ENCODE measurements at places on chromosomes 12 and 14.

DNA sequence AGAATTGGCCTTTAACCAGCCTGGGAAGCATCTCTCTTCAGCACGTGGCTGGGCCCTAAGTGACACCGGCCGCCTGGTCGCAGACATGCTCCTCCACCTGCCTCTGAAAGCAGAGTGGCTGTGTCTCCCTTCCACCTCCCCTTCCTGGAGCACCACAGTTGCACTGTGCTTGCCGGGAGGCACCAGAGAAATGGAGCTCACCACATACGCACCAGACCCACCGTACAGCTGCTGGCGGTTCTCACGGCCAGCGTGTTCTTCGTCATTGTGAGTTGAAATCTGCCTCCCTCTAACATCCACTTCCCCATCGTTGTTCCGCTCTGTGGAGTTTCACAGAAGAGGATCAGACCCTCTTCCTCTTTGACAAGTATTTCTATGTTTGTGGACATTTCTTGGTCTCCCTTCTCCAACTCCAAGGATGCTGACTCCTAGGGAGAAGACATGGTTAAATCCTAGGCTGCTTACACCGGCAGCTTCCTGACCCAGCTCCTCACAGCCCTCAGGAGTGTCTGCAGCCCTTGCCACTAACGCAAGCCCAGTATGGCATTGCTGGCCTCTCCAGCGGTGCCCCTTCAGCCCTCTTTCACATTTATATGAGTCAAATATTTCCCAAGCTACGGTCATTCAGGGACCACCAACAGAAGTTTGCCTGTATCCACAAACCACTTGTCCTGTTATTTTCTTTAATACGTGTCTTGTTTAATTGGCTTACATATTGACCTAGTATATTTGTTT, 11.5 kb upstream of the KRT5 start:
- DNase-seq = no peak

DNA sequence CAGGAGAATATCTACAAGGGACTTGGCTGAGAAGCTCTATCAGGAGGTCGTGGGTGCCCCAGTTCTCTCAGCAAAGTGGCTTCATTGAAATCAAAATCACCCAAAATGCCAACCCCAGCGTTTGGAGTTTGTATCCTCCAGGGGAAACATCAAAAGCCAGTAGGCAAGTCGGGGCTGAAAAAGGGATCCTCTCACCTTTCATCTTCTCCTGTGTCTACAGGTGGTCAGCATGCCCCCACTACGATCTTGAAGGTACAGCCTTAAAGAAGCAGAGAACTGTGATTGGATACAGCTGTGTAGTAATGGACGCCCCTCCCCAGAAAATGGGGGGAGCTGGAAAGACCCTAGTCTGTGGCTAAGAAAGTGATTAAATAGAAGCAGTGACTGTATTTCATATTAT, 22.2 kb downstream of the HRK start:
- no peak for DNase-seq

GRCh38 chr14:68476212-68477109, 316.4 kb downstream of the ZFP36L1 start:
- no peak for DNase-seq

DNA sequence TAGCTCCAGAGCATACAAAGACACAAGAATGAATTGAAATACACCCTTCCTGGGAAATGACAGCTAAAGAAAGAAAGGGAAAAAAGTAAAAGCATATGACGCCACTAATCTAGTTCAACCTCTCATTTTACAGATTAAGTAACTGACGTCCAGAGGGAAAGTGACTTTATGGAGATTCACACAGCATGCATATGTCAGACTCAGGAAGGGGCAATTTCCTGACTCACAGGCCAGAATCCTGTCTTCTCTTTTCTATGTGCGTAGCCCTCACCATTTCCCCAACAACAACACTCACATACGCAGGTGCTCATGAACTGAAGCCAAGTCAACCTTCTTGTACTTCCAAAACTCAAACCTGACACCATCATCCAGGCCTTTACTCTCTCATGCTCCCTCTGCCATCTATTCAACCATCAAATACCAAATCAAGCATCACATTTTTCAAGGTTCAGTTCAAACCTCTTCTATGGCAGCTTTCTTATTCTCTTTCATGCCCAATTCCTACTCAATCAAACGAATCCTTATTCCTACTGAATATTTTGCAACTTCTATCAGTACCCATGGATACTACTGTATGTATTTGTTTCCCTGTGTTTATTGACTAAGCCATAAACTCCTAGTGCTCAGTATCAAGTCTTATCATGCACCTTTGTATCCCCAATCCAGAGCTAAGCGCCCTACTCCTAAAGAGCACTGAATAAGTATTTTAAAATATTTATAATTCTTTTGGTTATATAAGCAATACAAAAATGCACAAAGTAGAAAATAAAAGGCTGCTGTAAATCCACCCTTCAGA, 52.8 kb downstream of the STXBP6 start:
- DNase-seq = no peak

- DNase-seq = no peak
These were observed 4.6 kb downstream of the PKP2 start for GRCh38 chr12:32891956-32892355.

DNA sequence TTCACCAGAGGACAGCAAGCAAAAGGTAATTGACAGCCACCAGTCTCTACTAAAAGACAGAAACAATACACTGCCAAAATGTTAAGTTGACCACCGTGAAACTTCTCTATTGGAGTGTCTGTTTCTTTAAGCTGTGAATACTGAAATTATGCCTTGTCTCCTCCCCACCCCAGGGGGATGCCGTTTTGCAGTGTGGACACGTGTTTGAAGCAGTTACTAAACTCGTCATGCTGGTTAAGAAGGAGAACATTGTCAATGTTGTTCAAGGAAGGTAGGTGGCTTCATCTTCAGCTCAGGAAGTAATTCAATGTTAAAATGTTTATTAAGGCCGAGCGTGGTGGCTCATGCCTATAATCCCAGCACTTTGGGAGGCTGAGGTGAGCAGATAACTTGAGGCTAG, 32.8 kb downstream of the KCTD10 start:
- no peak for DNase-seq

GRCh38 chr12:132445884-132446632, 43.9 kb upstream of the FBRSL1 start:
- peak; percentile 49 for DNase-seq

DNA sequence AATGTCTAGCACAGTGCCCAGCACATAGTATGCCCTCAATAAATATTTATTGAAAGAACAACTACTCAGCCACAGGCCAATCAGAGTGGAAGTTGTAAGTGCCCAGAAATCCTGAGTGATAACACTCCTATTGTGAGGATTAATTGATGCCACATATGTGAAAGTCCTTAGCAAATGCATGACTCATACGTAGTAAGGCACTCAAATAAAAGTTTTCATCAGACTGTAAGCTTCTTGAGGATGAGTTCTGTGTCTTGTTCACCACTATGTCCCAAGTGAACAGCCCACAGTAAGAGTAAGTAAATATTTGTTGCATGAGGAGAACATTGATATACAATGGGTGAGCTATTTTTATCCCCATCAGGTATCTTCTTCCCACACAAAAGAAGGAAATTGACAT, 24.7 kb upstream of the ANO6 start:
- DNase-seq = no peak

GRCh38 chr14:53516261-53516774, 363.2 kb upstream of the DDHD1 start:
- no peak for DNase-seq

DNA sequence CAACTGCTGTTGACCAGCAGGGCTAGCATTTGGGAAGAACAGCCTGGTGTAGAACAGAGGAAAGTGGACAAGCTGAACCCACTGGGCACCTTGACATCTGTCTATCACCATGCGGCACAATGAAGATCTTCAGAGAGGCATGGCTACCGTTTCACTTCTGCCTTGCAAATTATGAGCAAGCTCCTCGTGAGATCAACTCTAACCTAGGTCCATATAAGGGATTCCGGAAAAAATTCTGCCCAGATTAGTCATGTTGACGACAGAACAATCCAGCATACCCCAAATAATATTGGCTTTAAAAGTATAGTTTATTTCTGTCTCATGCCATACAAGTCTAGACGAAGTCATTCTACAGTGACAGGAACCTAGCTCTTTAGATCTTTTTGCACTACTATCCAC, 91.6 kb upstream of the ATF7IP start:
- DNase-seq = no peak

DNA sequence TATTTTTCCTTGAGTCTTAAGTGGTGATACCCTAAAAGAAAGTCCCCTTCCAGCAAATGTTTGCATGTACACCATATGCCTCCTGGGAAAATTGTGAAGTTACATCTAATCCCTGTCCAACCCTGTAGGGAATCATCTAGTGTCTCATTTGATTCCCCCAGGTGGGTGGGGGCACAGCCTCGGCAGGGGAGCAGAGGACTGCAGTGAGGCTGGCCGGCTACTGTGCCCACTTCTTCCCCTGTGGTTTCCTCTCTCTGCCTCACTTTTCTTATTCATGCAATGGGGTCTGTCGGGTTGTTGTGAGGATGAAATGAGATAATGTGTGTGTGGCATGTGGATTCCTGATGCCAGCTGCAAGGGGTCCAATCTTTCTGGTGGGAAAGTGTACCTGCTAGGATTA, 6.0 kb downstream of the PAPLN start:
- DNase-seq = no peak

DNA sequence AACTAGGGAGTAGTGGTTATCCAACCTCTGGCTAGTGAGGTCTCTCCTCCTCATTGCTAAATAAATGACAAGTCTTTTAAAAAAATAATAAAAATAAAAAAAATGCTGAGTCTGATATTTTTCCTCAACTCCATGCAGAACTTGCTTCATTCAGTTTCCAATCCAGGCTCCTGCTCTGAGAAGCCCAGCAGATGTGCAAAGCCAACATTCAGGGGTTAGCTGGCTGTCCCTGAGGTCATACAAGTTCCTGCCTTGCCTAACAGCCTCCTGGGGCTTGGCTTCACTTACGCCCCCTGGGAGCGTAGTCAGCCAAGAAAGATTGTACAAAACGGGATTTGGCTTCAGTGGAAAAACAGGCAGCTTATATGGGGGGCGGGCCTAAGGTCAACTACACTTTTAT, 23.3 kb downstream of the RTRAF start:
- no peak for DNase-seq
